NCI-H2081 (cell line): ENCODE measurements at places on chromosomes 2 and 18.

- no peak for DNase-seq
Observed at GRCh38 chr2:134739236-134739878, 20.6 kb upstream of the TMEM163 start.

DNA sequence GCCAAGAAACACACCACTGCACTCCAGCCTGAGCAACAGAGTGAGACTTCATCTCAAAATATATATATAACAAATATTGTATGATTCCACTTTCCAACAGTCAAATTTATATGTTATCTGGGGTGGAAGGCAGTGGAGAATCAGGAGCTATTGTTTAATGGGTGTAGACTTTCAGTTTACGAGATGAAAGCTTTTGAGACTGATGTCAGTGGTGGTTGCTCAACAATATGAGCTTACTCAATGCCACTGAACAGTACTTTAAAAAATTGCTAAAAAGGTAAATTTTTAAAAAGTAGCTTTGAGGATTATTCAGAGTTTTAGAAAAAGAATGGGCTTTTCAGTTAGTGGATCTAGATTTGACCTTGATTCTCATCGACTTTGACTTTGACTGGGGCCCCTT, 105.9 kb upstream of the ST6GAL2 start:
- no peak for DNase-seq

DNA sequence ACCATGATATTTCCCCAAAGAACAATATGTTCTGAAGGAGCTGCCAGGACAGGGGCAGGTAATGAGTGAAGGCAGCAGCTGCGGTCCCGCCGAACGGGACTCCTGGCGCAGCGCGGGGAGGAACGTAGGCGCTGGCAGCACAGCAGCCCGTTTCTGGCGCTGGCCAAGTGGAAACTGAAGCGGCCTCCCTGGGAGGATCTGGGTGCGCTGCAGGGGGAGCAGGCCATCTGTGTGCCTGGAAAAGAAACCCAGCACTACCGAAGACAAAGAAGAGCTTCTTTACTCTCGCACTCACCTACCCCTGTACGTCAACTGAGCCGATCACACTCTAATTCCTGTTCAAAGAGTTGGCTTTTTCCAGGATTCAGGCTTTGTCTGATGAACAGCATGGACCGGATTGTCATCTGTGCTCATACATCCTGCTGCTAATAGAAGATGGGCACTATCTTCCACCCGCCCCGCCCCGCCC, 11.8 kb downstream of the G6PC2 start:
- peak; percentile 49 for DNase-seq

- no peak for DNase-seq
Observed at GRCh38 chr18:69996951-69997798, 49.5 kb upstream of the CD226 start.

- no peak for DNase-seq
Observed at GRCh38 chr2:217826520-217826919, 176.3 kb downstream of the TNS1 start.

DNA sequence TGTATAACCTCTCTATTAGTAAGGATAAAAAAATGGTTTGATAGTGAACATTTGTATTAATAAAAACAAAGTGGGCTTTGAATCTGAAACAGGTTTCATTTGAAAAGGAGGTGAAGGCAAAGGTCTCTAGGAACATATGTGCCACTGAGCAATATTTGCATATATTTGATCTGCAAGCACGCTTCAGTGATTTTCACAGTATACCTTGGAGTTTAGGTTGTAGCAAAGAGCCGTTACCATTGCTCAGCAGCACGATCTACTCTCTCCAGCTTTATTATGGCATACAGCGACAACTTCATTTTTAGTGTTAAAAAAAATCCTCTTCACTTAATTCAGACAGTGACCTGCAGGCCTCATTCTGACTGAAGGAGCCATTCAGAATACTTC, 75.8 kb upstream of the ZEB2 start:
- no peak for DNase-seq

GRCh38 chr2:222434204-222434603, 9.9 kb downstream of the SGPP2 start:
- no peak for DNase-seq

DNA sequence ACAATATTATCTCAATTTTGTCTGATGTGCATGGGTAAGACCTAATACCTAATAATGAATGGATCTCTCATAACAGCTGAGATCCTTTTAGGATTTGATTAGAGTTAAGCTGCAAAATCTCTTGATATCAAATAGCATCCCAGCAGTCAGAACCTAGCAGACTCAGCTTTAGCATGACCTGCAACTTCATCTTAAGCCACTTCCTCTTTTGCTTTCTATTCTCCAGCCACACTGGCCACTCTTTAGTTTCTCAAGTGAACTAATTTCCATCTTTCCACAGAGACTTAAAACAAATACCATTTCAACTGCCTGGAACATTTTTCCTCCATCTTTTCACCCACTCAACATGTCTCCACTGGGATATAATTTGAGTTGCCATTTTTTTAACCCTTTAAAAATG, 1251.6 kb upstream of the ZEB2 start:
- no peak for DNase-seq

DNA sequence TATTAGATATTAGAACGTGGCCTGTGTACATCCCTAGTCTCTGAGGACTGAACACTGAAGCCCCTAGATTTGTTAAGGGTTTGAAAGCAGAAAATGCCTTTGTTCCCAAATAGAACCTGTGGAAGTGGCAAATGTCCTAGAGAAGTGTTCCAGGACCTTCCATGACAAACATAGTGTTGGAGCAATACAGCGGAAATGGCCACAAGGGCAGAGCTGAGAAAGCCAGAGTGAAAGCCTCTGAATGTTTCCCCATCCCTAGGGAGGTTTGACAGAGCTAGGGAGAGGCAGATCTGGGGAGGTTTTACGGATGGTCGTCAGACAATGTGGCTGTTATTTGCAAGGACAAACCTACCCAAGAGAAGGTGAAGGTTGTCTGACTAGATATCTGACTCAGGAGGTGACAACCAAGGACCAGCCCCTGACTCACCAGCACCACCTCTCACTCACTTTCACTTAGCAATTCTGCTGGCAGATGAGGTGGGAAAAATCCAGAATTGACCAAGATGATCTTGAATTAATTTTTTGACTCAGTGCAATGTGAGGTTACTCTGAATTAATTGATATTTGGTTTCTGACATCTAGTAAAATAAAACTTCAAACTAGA, 24.1 kb downstream of the RBM43 start:
- DNase-seq: no peak

GRCh38 chr18:60350941-60351340, 21.6 kb downstream of the MC4R start:
- no peak for DNase-seq

DNA sequence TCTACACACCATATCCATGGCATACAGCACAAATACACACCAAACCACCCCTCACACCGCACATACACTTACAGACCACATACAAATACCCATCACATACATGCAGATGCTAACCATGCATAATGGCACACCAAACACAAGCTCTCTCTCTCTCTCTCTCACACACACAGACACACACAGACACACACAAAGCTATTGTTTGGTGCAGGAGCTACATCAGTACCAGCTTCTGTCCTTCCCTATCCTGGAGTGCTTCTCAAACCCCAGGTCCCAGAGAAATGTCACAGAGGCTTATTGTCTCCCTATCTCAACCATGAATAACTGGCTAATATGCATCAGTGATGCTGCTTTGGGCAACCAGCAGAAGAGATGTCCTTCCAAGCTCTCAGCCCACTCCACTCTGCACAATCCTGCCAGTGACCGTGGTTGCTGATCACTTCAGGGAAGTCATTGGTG, 36.5 kb upstream of the ST3GAL5 start:
- DNase-seq: no peak

- DNase-seq: no peak
Observed at GRCh38 chr2:119981896-119982295, 31.0 kb upstream of the EPB41L5 start.

GRCh38 chr2:230181195-230181594, 38.6 kb downstream of the SP110 start:
- DNase-seq: no peak

DNA sequence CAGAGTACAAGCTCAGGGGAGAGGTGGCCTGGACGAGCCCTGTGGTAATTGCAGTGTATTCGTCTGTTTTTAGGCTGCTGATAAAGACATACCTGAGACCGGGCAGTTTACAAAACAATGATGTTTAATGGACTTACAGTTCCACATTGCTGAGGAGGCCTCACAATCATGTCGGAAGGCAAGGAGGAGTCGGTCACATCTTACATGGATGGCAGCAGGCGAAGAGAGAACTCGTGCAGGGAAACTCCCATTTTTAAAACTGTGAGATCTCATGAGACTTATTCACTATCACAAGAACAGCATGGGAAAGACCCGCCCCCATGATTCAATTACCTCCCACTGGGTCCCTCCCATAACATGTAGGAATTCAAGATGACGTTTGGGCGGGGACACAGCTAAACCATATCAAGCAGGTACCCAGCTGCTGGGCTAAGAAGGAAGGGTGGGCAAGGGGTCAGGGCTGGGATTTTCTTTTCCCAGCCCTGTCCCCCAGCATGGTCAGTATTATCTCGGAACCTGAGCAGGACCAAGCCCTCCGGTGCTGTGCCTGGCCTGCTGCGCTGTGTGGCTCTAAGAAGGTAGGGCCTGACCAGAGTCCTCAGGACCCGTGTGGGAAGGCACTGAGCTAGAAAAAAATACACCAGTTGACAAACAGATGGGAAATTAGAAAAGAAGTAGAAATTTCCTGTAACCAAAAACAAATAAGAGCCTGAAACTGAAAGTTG, 78.6 kb upstream of the SH3BP4 start:
- DNase-seq: no peak

- DNase-seq: no peak
Observed at GRCh38 chr2:70943205-70943871, 7.6 kb downstream of the ATP6V1B1 start.

GRCh38 chr18:71505526-71505925, 1038.6 kb downstream of the CBLN2 start:
- no peak for DNase-seq

- no peak for DNase-seq
Observed at GRCh38 chr2:113692698-113693428, 63.6 kb downstream of the SLC35F5 start.

GRCh38 chr18:74416124-74416523, 41.0 kb downstream of the DIPK1C start:
- DNase-seq: no peak

DNA sequence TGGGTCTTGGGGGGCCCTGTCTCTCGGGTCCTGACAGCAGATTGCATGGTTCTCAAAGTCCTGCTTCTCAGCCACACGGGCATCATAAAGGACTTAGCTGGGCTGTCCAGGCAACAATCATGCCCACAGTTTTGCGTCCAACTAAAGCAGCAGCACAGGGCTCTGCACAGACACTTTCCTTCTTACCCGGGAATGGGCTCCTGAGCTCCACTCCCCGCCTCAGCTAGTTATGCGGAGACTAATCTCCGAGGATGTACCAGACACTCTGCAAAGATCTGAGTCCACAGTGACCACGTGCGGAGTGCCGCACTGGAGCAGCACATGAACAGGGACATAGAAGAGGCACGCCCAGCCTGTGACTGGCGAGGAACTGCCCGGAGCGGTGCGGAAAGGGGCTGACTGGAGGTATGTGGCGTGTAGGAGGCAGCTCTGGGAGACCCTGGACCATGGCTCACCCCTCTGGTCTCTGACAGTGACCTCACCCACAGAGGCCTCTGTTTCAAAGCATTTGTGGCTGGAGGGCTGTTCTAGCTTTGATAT, 270.0 kb downstream of the HDAC4 start:
- DNase-seq: no peak

GRCh38 chr2:140814141-140814540, 1316.7 kb downstream of the LRP1B start:
- peak; percentile 58 for DNase-seq

GRCh38 chr18:41548521-41549260, 406.3 kb upstream of the PIK3C3 start:
- DNase-seq: no peak

DNA sequence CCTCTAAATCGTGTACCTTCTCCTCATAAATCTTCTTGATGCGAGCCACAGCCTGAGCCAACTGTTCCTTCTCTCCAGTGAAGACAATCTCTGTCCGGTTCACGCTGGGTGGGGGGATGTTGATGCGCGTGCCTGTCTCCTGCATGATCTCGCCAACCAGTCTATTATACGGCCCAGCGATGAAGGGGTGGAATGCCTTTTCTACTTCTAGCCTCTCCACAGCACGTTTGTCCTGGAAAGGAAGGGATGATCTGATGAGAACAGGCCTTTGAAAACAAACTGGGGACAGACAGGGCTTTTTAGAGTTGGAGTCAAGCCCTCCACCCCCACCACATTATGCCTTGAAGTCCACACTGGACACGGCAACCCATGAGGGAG, 59.3 kb downstream of the HDLBP start:
- no peak for DNase-seq

- DNase-seq: no peak
Observed at GRCh38 chr2:149743842-149744448, 156.4 kb upstream of the MMADHC start.

DNA sequence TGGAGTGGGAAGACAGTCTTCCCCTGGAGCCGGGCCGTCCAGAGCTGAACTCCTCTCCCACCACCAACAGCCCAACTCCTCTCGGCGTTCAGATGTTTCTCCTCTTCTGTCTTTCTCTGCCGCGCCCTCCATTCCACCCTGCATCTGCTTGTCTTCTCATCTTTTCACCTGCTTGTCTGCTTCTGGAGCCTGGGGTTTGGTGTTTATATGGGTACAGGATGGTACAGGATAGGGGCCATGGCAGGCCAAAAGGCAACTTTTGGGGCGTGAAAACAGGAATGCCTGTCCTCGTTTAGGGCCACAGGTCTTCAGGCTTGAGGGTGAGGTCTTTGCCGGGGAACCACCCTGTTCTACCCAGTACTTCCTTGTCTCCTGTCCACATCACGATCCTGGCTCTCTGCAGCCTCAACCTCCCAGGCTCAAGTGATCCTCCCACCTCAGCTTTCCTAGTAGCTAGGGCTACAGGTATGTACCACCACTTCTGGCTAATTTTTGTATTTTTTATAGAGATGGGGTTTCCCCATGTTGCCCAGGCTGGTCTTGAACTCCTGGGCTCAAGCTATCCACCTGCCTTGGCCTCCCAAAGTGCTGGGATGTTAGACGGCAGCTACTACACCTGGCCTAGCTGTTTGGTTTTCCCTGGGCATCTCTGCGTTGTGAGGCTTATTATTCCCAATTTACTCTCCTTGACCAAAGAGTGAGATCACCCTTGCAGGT, 60.8 kb upstream of the REL start:
- no peak for DNase-seq

- no peak for DNase-seq
Observed at GRCh38 chr2:57725337-57725947, 321.2 kb upstream of the VRK2 start.

DNA sequence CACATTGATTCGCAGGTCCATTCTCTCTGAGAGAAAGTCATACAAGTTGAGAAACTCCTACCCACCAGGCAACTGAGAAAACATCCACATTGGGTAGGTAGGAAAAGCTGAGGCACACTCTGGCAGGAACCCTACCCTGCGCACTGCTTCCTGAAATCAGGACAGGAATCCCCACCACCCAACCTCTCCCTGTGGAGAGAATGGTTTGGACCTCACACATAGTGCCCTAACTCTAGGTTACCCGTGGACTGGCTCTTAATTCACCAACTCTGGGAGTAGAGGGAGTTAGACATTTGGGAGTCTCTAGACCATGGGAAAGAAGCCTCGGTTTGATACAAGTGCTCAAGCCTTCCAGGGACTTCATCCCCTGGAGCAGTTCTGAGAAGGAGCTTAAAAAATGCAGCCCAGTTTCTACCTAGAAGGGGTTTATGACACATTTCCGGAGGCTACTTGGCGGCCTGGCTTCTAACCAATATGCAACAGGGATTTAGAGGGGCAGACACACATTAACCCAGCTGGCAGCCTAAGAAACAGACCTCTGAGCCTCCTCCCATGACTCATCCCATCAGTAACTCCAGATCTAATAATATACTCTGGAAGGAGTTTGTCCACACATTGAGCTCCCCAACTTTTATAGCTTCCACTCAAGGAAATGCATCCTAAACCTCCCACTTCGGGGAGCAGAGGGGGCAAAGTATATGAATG, 136.7 kb downstream of the EML6 start:
- DNase-seq: no peak
